Activated T-helper 2 cell treated with anti-CD3 and anti-CD28 coated beads, Interferon-gamma antibody, Interleukin-2, Interleukin-4, amounts not matched to agents 10 μg/mL and 5 μg/mL and 100 μg/mL, durations not matched to agents 14 hours and 24 hours and 36 hours (primary cell): ENCODE measurements at places on chromosomes 16 and 17. TPM values are rescaled to one million over a fixed set of nuclear protein-coding genes. Genes with fewer than 3 reads are reported as not detected.

The CIITA gene
- total RNA-seq: 8.6 and 9.3 TPM in 2 replicates

The CCL22 gene
- 32.5 and 34.3 TPM in 2 replicates for total RNA-seq

The HS3ST3B1 gene
- 8.6 and 9.8 TPM in 2 replicates for total RNA-seq

The CHST5 gene
- total RNA-seq: not detected in 2 replicates

The CDK12 gene
- total RNA-seq: 83.9 TPM in 2 replicates

The XAF1 gene
- 18.1 and 18.6 TPM in 2 replicates for total RNA-seq
